Stimulated activated CD4-positive, alpha-beta T cell treated with anti-CD3 and anti-CD28 coated beads, Interleukin-2, amount 100 ng/mL, for 48 hours (primary cell): ENCODE measurements at places on chromosomes 13 and 19.

GRCh38 chr13:113422807-113423519 is 30.3 kb downstream of the ADPRHL1 start:
- DNase-seq, result no peak

DNA sequence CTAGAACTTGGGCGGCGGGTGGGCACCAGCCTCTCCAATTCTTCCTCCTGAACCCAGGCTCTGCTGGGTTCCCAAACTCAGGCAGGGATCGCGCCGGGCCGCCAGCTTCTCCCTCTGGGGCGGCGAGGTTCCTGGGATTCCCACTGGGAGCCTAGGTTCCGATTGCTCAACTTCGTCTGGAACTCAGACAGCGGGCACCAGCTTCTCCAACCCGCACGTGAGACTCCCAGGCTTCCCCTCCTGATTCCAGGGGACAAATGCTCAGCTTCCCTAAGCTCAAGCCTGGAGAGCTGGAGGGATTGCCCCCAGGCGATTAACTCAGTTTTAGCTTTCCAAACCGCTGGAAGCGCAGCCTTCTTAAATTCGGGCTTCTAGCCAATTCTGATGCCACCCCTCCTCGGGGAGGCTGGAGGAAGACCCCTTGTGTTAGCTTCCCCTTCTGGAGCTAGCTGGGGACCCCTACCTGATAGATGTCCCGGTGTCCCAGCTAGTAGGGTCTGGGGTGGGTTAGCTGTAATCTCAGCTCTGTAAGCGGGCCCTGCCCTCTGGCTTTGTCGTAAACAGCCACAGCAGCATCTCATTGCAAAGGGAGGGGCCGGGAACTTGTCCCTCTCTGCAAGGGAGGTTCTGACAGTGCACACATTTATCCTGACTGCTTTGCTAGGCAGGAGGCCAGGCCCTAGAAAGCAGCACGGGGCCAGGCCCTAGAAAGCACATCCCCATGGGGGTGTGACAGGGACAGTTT is 671 bp downstream of the MCOLN1 start:
- DNase-seq, result no peak

DNA sequence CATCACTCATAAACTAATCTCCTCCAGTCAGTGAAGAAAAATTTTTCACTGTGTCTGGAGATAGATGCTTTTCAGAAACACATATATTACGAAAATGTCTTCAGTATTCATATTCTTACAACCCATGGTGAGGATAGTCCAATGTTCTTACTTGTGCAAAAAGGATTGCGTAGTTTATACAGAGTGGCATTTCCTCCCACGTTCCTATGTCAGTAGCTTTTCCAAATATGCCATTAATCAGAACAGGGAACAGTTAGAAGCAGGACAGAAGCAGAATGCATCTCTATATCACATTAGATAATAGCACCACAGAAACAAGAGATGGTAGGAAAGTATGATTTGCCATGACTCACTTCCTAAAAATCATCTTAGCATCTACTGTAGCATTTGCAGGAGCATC is 282.9 kb downstream of the SLITRK5 start:
- DNase-seq, result no peak

GRCh38 chr13:24625870-24626849 is 54.0 kb upstream of the ATP12A start:
- DNase-seq, result no peak

- no peak for DNase-seq
Measured at GRCh38 chr13:25654322-25654721, 282.5 kb downstream of the ATP8A2 start.

DNA sequence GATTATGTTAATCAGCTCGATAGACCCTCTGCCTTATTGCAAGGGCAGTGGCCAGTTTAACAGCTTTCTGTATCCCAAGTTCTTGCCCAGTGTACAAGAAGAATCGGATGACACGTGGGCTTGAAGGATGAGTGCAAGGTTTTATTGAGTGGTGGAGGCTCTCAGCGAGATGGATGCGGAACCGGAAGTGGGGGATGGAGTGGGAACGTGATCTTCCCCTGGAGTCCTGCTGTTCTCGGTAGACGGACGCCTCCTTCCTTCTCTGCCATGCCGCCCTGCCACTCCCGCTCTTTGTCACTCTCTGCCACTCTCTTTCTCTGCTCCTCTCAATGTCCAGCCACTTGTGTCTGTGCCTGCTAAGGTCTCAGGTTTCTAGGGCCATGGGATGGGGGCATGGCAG is 21.0 kb downstream of the RFXAP start:
- DNase-seq, result no peak

DNA sequence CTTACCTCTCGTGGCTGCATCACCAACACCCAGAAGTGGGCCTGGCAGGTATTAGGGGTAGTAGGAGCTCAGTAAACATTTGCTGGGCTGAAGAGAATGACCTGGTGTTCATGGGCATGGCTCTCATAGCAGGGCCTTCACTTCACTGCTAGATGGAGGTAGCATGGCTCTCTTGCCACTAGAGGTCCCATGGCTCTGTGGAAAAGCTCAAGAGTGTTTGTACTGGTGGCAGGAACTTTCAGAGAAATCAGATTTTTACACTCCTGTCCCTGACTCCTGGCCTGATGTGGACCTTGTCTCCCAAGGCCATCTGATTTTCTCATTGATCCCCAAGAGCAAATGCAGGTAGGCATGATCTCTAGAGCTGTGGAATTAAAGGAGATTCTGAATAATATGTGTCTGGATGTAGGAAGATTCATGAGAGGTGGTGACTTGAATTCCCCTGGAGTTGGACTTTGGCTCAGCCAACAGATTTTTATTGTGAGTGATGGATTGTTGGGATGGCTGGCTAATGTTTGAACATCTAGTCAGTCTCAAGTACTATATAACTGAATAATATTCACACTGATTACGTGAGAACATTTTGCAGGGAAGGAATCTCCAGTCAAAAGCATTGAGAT is 5.7 kb downstream of the ZNF574 start:
- no peak for DNase-seq

DNA sequence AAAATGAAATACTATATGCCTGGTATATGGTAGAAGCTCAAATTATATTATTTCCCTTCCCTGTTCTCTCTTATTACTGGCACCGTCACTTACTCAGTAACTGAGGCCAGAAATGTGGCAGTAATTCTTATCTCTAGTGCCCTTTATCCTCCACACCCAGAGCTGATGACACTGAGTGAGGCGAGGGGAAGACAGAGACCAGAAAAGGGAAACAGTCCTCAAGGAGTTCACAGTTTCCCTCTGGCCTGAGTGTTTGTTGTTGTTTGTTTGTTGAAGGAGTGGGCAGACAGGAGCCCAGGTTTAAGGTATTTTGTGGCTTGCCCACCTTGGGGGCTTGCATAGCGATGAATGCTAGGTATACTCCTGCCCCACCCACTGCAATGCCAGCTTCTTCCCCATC is 101.5 kb upstream of the FNDC3A start:
- no peak for DNase-seq

GRCh38 chr13:40651866-40652587 is 14.4 kb downstream of the FOXO1 start:
- no peak for DNase-seq

GRCh38 chr13:90591927-90592268 is 755.6 kb upstream of the MIR17HG start:
- DNase-seq, result no peak

GRCh38 chr13:30375265-30375835 is 46.9 kb upstream of the UBE2L5 start:
- DNase-seq, result no peak

DNA sequence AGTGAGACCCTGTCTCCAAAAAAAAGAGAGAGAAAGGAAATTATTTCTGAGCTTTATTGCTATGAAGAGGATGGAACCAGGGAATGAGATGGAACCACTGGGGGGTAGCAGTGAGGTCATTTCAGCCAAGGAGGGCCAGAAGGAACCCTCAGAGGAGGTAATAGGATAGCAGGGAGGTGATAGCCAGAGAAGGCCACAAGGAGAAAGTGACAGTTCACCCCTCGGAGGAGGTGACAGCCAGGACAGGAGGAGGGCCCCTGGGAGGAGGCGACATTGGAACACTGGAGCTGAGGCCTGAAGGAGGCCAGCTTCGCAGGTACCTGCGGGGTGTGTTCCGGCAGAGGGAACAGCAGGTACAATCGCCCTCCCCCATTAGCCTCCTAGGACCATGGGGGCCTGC is 675 bp upstream of the PGPEP1 start:
- no peak for DNase-seq

DNA sequence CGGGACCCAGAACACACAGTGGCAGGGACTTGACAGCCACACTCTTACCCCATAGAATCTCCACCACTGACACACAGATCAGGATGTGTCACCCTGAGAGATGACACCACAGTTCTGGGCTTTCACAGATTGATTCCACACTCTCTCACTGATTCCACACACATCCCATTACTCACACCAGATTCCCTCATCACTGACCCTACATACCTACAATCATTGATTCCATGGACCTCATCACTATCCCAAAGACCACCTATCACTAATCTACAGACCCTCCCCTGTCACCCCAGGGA is 57.6 kb upstream of the ZNF527 start:
- no peak for DNase-seq

- DNase-seq, result no peak
Measured at GRCh38 chr19:932648-933552, 7.1 kb downstream of the ARID3A start.

GRCh38 chr19:45917421-45918091 is 3.0 kb upstream of the NANOS2 start:
- no peak for DNase-seq
